Stimulated activated CD4-positive, alpha-beta T cell treated with anti-CD3 and anti-CD28 coated beads, Interleukin-1b, Interleukin-23, amount 100 ng/mL, for 1 hour (primary cell): ENCODE measurements at places on chromosomes 7 and 10.

GRCh38 chr7:135246191-135246825 is 12.7 kb downstream of the STRA8 start:
- DNase-seq, result no peak

- DNase-seq, result no peak
These were observed 29.5 kb downstream of the MIOS start for GRCh38 chr7:7596176-7596575.

DNA sequence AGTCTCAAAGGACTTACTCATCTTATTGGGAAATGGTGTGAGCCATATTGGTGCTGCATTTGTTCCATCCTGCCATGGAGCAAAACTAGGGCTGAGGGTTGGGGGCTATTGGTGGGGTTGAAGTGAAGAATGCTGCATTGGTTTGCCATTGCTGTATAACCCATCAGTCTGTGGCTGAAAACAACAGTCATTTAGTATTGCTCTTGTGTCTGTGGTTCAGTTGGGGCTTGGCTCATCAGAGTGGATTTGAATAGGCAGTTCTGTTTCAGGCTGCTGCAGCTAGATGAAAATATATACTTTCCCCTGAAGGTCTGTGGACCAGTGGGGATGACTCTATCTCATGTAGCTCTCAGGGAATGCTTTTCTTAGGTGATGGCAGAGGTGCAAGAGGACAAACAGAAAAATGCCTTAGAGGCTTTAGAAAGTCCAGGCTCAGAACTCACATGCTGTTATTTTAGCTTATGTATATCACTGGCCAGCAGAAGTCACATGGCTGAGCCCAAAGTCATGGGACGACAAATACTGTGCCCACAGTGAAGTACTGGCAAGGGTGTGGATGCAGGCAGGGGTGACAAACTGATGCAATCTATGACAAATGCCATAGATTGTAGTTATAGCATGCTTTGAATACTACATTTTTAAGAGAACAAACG is 15.2 kb upstream of the EXOC6 start:
- no peak for DNase-seq

GRCh38 chr10:50991456-50992355 is 82.6 kb upstream of the PRKG1 start:
- no peak for DNase-seq

DNA sequence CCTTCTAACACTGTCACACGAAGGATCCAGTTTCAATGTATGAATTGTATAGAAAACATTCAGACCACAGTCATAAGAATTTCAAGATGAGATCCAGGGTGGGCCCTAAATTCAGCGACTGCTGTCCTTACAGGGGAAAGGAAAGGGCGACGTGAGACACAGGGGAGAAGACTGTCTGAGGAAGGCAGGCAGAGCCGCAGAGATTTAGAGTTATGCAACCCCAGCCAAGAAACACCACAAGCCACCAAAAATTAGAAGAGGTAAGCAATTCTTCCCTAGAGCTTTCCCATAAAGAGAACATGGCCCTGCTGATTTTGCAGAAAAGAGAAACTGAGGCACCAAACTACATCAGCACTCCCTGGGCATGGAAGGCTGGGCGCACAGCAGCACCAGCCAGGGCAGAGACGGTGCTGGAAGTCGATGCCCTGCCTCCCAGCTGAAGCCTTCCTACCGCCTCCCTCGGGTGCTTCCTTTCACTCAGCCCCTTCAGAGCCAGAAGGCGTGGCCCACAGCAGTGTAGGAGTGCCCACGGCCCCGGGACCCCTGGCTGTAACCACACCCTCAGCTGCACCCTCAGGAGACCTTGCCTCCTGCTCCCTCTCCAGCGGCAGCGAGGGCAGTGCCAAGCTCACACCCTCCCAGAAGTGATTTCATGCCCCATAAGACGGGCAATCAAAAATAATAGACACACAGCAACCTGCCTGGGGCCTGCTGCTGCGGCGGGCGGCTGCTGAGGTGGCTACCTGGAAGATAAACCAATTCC is 81.0 kb upstream of the LRRC4 start:
- DNase-seq, result no peak

DNA sequence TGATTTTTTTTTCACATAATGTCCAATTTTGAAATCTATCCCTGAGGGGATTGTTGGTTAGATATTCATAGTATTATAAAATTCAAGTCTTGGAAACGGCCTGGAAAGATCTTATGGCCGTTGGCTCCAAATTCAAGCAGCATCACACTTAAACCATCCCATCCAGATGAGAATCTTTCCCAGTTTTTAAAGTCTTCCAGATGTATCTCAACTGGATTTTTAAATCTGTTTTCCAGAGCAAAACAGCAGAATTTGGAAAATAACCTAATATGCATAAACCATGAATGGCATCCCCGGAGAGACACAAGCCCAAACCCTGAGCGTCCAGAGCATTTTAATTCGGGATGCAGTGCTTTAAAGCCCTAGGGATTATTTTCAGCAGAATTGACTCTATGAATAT is 208.2 kb upstream of the PRKCQ start:
- no peak for DNase-seq

GRCh38 chr10:4810092-4810491 is 15.9 kb upstream of the AKR1E2 start:
- DNase-seq, result no peak

GRCh38 chr7:70785427-70785826 is 346.5 kb upstream of the GALNT17 start:
- DNase-seq, result no peak

DNA sequence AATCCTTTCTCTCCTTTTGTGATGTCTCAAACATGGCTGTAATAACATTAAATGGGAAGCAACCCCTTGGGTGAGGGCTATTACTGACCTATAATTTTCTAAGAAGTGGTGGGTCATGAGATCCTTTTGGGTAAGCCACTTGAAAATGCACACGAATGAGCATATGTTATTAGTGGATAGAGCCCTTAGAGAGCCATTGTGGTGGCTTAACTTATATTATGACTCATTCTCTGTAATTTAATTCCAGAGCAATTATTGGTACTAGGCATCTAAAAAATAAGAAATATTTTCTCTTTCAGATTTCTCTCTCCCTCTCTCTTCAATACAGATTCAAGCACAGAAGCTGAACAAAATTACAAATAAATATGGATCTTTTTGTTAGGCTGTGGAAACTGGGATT is 1177.4 kb upstream of the PHF14 start:
- DNase-seq, result no peak

- no peak for DNase-seq
These were observed 43.7 kb upstream of the NXPH1 start for GRCh38 chr7:8389593-8390261.

DNA sequence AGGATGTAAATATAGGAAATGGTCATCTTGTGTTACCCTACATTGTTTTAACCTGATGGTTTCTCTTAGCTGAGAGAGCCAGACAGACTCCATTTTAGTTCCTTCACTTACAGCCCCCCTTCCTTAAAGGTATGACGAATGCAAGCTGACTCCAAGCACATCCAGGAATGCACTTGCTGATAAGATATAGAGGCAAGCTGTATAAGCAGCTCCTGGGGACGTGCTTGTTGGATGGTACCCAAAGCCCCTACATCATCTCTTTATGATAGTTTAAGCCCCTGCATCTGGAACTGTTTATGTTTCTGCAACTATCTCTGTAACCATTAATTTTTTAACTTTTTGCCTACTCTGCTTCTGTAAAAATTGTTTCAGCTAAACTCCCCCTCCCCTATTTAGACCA is 41.7 kb downstream of the ZNF25 start:
- no peak for DNase-seq

GRCh38 chr10:27724287-27724686 is 21.3 kb downstream of the MKX start:
- DNase-seq, result no peak

- no peak for DNase-seq
These were observed 261.8 kb downstream of the THSD7A start for GRCh38 chr7:11570205-11570604.

- DNase-seq, result no peak
These were observed 3.5 kb downstream of the GLCCI1 start for GRCh38 chr7:7972128-7972527.

- no peak for DNase-seq
These were observed 332.3 kb upstream of the PRKCQ start for GRCh38 chr10:6912424-6912823.

- DNase-seq, result no peak
These were observed 24.4 kb downstream of the RALA start for GRCh38 chr7:39647816-39648215.

DNA sequence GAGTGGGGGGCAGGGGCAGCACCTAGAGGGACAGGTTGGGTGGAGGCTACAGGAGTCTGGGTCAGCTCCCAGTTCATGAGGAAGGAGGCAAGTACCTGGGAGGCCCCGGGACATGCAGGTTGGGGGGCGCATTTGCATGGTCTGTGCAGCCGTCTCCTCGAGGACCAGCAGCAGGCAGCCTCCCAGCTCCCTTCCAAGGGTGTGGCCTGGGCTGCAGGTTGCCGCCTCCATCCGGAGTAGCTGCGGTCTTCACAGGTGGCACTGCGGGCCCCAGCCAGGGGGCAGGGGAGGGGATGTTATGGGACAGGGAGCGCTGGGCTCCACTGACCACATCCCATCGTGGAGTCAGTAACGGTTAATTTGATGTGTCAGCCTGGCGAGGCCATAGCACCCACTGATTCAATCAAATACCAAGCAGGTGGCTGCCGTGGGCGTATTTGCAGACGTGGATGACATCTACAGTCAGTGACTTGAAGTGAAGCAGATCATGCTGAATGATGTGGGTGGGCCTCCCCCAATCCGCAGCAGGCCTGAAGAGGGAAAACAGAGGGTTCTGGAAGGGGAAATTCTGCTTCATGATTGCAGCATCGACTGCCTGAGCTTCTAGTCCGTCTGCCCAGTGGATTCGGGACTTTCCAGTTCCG is 81.6 kb downstream of the PRKAG2 start:
- DNase-seq, result no peak

GRCh38 chr10:36452851-36453250 is 672.5 kb upstream of the ANKRD30A start:
- no peak for DNase-seq

GRCh38 chr7:117582219-117582704 is 102.4 kb downstream of the CFTR start:
- no peak for DNase-seq

- no peak for DNase-seq
These were observed 139.0 kb upstream of the ADCY1 start for GRCh38 chr7:45435131-45435530.

GRCh38 chr10:75367021-75367487 is 34.5 kb downstream of the ZNF503 start:
- DNase-seq, result no peak

GRCh38 chr7:42091461-42092291 is 145.3 kb downstream of the GLI3 start:
- DNase-seq, result no peak

DNA sequence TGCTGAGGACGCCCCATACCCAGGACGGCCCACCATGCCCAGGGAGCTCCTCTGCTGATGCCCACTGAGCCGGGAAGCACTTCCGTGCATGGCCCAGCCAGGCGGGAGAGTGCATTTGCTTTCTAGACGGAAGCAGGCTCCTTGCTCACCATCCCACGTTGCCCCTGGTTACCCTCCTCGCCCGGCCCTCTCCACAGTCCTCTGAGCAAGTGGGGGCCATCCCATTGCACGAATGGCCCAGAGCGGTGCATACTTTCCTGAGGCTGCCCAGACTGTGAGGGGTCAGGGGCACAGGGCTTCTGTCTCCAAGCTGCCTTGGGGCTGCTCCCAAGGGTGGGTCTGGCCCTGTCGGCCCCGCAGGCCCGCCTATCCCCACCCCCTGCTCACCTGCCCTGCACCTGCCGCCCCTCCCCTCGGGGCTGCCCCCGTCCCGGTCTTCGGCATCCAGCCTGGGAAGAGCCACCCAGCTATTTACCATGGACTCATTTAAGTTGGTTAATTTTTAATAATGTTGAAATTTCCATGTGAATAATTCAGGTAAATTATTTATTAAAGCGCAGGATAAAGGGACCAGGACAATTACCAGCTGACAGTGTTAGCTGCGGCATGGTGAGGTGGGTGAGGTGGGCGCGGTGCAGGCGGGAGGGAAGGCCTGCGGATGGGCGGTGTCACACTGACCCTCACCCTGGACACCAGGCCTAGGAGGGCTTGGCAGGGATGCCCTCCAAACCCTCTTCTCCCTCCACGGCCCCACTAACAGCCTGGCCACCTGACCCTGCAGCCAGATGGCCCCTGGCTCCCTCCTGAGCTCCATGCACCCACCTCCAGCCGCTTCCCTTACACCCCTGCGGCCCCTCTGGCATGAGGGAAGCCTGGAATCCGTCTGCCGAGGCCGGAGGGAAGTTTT is 104.4 kb downstream of the MICALL2 start:
- no peak for DNase-seq

GRCh38 chr10:13347043-13347499 is 1.0 kb downstream of the SEPHS1 start:
- DNase-seq, result no peak

DNA sequence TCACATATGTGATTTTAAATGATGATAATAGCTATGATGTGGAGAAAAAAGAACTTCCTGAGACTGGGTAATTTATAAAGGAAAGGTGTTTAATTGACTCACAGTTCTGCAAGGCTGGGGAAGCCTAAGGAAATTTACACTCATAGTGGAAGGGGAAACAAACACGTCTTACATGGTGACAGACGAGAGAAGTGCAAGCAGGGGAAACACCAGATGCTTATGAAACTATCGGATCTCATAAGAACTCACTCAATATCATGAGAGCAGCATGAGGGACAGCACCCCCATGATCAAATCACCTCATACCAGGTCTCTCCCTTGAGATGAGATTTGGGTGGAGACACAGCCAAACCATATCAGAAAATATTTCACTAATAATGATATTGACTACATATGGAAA is 4.1 kb upstream of the LIPN start:
- no peak for DNase-seq

GRCh38 chr7:36942025-36942424 is 217.7 kb upstream of the AOAH start:
- DNase-seq, result no peak

- DNase-seq, result no peak
These were observed 25.2 kb upstream of the OTUD1 start for GRCh38 chr10:23413629-23414089.

- no peak for DNase-seq
These were observed 719.1 kb downstream of the PCDH15 start for GRCh38 chr10:54081950-54082349.

DNA sequence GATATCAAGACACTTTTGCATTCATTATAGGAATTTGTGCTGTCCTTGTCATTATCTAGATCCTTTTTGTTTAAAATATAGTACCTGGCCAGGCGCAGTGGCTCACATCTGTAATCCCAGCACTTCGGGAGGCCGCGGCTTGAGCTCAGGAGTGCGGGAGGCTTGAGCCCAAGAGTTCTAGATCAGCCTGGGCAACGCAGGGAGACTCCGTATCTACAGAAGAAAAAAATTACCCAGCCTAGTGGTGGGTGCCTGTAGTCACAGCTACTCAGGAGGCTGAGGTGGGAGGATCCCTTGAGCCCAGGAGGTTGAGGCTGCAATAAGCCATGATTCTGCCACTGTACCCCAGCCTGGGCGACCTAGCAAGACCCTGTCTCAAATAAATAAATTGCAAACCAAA is 621 bp upstream of the MORN4 start:
- no peak for DNase-seq

GRCh38 chr7:150938566-150938965 is 39.6 kb downstream of the KCNH2 start:
- DNase-seq, result no peak

GRCh38 chr10:19947215-19947614 is 131.0 kb downstream of the PLXDC2 start:
- DNase-seq, result no peak
